Fibroblast of the conjunctiva (primary cell): ENCODE measurements at places on chromosomes 3 and 15.

GRCh38 chr3:98361289-98361688 is 7.6 kb downstream of the OR5K4 start:
- no peak for DNase-seq

- peak; percentile 43 for DNase-seq
These were observed 214.3 kb upstream of the FEZF2 start for GRCh38 chr3:62587579-62588031.

DNA sequence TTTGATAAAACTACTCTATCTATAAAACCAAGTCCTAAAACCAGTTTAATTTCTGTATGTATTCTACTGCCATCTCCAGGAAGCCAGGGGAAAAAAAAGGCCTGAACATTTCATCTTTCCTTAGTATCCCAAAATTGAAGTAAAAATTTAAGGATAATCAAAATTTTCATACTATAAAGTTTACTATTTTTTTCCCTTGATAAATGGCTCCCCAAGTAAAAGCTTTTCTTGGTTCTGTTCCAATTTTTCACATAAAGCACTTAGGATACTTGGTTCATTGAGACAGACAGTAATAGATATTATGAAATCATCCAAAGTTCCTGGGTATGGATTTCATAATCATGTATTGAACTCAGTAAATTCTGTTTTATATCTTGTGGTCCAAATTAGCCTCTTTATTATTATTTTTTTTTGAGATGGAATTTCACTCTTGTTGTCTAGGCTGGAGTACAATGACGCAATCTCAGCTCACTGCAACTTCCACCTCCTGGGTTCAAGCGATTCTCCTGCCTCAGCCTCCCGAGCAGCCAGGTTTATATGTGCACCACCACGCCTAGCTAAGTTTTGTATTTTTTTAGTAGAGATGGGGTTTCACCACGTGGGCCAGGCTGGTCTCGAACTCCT is 34.5 kb downstream of the ICE2 start:
- no peak for DNase-seq

DNA sequence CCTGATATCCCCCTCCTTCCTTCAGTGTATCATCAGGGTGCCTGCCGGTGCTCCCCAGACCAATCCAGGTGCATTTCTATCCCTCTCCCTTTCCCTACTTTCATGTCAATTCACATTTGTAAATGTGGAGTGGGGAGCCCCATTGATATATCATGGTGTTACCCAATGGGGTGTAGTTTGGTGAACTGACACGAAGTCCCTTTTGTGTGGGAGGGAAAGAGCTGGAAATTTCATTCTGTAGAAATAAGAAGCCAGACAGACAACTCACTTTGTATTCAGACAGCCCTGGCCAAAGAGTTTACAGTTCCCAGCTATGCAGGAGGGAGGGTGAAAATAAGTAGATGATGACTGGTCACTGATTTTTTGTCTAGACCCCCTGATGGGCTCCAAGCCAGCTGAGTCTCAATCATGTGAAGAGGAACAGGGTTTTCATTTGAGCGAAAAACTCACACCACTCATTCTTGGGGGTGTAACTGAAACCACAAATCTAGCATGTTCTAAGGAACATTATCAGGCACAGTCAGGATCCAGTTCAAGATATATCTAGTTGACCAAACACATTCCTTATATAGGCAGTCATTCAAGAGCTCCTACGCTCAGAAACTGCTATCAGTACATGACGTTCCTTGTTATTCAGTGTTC is 58.9 kb downstream of the LMCD1 start:
- DNase-seq = peak; percentile 67

DNA sequence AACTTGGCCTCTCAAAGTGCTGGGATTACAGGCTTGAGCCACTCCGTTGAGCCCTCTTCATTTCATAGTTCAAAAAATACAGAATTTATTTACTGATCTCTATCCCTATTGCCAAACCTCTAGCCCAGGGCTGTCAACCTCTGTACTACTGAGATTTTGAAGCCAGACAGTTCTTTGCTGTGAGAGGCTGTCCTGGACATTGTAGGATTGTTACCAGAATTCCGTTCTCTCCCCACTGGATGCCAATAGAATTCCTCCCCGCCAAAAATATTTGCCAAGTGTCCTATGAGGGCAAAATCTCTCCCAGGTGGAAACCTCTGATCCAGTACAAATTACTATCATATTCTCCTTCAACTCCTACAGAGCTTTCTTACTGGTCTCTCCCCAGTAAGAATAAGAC is 29.6 kb upstream of the ADAMTS9 start:
- no peak for DNase-seq

GRCh38 chr3:185084901-185085300 is 68.0 kb downstream of the C3orf70 start:
- DNase-seq = no peak

DNA sequence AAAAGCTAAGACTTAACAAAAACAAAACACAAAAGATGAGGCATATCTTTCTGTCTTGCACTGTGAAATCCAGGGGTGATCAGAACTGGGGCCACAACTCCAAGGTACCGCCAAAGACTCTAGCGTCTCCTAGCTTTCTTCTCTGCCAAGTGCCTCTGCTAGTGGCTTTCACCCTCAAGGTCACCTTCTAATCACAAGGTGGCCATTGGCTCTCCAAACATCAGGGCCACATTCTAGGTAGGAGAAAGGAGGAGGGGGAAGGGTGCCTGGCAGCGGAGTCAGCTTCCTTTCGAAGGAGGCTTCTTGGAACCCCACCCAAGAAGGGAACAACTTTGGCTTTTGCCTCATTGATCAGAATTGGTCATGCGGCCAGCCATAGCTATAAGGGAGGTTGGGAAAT is 168.8 kb upstream of the SMAD3 start:
- no peak for DNase-seq

DNA sequence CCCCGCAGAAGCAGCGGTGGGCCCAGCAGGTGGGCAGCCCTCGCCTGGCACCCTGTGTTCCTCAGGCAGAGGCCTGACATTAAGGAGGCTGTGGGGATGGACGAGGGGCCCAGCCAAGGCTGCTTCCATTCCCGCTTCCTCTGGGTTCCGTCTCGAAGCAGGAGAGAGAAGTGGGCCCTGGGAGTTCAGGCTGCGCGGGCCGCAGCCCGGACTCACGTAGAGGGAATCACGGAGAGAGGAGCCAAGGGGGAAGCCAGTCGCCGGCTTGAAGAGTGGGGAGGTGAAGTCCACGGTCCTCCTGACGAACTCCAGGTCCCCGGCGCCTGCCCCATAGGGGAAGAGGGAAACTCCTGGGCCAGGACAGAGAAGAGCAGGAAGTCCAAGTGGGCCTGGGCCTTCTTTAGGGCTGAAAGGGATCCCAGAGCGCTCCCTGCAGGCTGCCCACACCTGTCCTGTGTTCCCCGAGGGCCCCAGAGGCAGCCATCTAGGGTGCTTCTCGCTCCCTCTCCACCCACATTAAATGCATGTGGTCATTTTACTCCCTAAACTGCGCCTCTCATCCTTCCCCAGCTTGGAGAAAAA is 37.7 kb downstream of the MUC4 start:
- no peak for DNase-seq

GRCh38 chr3:12159227-12159601 is 502 bp upstream of the TIMP4 start:
- no peak for DNase-seq

DNA sequence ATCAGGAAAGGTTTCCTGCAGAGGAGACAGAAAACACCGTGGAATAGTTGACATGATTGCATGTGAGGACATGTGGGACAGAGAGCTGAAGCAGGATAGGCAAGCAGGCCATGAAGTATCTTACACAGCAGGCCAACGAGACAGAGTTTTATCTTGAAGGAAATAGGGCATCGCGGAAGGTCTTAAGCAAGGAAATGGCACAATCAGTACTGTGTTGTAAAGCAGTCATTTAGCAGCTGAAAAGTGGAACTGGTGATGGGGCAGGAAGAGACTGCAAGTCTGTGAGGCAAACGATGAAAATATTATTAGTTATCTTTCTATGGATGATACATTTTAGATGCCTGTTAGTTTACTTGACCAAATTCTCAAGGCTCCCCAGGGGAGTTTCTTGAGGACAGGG is 535.1 kb downstream of the SOX2 start:
- no peak for DNase-seq

- DNase-seq = no peak
These were observed 202.3 kb upstream of the MRPL3 start for GRCh38 chr3:131705099-131705498.

DNA sequence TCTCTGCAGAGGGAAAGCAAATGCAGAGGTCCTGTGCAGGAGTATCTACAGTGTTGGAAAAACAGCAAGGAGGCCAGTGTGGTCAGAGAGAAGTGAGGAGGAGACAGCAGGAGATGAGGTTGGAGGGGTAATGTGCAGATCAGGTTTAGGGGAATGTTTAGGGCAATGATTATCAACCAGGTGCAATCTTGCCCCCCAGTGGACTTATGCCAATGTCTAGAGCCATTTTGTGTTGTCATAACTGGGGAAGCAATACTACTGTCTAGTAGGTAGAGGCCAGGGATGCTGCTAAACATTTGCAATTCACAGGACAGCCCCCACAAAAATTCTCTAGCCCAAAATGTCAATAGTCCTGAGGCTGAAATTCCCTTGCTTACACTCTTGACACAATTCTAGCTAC is 13.1 kb downstream of the CCDC191 start:
- no peak for DNase-seq

- no peak for DNase-seq
These were observed 193.3 kb upstream of the TTC14 start for GRCh38 chr3:180408654-180409053.

DNA sequence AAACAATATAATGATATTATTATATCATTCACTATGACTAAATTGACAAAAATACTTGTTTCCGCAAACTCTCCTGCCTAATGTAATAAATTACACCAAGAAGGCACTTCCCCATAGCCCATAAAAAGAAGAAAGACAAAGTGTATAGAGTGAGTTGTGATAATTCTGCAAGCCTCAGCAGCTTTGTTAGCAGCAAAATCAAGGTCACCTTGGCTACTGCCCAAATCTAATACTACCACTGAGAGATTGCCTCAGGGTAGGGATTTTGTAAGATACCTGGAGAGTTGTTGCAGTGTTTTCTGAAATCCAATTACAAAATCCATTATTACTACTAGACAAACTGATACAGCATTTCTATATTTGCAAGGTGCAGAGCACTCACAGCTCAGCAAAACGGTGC is 503.5 kb downstream of the FGF12 start:
- DNase-seq = no peak

- DNase-seq = no peak
These were observed 387 bp downstream of the GNB4 start for GRCh38 chr3:179450901-179451264.

DNA sequence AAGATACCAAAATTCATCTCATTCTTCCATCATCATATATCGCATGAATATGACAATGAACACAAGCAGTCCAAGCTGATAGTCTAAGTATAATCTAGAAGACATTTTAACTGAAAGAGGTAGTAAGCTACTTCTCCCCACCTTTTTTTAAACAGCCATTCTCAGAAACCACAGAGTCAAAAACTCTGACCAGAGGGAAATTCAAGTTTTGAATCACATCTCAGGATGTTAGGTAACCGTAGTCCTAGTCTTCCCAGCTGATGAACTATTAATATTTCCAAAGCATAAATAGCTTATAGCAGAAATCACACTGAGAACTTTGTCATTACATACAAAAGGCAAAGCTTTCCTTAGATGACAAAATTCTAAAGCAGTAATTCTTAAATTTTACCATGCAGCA is 25.8 kb downstream of the NPTN start:
- DNase-seq = no peak

GRCh38 chr3:197270558-197271317 is 27.7 kb downstream of the DLG1 start:
- no peak for DNase-seq

DNA sequence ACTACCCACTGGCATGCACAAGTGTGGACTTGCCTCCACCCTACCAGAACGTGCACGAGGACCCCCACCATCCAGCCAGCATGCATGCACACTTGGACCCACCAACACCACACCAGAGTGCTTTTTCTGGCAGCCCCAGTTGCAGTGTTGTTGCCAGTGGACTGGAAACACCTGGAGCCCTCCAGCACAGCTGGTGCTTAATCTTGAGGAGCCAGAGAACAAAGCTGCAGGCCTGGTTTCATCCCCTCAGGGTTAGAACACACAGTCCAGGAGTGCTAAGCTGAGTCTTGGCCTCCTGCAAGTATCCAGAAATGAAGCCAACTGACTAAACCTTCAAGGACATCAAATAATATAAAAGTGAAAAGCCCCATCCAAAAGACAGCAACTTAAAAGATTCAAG is 888.0 kb downstream of the NTRK3 start:
- DNase-seq = no peak

- DNase-seq = no peak
These were observed 71.3 kb upstream of the MBNL1 start for GRCh38 chr3:152197451-152197850.

- no peak for DNase-seq
These were observed 256.9 kb downstream of the EPHA3 start for GRCh38 chr3:89364314-89364713.

DNA sequence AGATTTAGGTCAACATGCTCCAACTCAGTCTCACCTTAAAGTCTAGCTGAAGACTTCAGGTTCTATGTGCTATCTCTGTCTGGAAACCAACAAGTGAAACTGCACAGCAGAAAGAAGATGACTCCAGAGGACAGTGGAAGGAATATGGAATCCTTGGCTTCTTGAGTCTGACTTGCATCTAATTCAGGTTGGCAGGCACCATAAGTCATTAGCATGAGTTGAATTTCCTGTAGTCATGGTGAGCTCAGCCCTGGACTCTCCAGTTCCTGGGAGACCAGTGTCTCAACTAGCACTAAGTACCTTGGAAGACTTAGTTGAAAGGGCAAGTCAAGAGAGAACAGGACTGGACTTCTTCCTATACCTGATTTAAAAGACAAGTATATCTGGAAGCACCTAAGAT is 129.7 kb downstream of the DTWD1 start:
- no peak for DNase-seq

GRCh38 chr3:111871809-111872623 is 13.0 kb downstream of the PHLDB2 start:
- no peak for DNase-seq

- no peak for DNase-seq
These were observed 40.6 kb downstream of the FOXB1 start for GRCh38 chr15:60044636-60045270.

GRCh38 chr3:134751831-134752230 is 43.2 kb upstream of the EPHB1 start:
- no peak for DNase-seq

DNA sequence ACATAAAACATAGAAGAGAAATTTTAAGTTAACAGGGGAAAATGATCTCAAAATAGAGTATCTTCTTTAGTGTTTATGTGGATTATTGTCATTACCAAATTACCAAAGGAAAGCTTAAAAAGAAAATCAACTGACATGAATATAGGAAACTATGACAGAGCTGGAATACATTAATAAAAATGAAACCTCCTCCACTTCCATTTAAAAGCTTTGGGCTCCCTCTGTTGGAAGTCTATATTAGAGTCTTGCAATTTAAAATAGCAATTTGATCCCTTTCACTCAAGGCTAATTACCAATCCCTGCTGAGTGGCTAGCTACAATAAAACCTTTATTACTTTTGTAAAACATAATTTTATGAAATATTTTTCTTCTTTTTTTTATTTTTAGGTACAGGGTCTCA is 61.4 kb upstream of the IMPG2 start:
- DNase-seq = peak; percentile 17

- DNase-seq = no peak
These were observed 334.5 kb upstream of the KCNMB2 start for GRCh38 chr3:178201714-178202113.

GRCh38 chr3:196354132-196354531 is 15.9 kb upstream of the TM4SF19 start:
- DNase-seq = no peak
